Hematopoietic multipotent progenitor cell treated with erythropoietin and hydrocortisone succinate and interleukin-3 and kit ligand, for 4 days (in vitro differentiated cells): ENCODE measurements at places on chromosomes 3 and 15.

- no peak for DNase-seq
These were observed 205.8 kb downstream of the SLCO3A1 start for GRCh38 chr15:92059036-92059970.

- no peak for DNase-seq
These were observed 2.2 kb upstream of the ANKDD1A start for GRCh38 chr15:64909546-64909945.

DNA sequence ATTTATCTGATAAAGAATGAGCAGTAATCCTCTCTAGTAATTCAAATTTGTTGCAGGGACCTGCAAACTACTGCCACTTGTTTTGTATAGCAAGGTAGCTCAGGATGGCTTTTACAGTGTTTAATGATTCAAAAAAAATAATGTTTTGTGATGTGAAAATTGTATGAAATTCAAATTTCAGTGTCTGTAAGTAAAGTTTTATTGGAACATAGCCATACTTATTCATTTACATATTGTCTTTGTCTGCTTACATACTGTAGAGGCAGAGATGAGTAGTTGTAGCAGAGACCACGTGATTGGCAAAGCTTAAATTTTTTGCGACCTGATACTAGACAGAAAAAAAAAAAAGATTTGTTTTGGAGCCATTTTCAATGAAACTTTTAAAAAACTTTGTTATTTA lies 6.5 kb upstream of the UTS2B start:
- no peak for DNase-seq

DNA sequence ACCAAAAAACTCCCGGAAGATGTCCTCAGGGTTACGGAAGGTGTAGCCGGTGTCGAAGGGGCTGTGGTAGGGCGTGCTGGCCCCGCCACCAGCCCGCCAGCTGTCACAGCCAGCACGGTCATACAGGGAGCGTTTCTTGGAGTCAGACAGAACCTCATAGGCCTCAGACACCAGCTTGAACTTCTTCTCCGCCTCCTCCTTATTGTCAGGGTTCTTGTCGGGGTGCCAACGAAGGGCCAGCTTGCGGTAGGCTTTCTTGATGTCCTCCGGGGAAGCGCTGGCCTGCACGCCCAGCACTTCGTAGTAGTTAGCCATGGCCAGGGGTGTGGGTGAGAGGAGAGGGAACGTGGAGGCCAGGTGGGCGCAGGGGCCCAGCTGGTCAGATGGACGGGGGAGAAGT lies 3.8 kb downstream of the DNAJB8 start:
- no peak for DNase-seq

DNA sequence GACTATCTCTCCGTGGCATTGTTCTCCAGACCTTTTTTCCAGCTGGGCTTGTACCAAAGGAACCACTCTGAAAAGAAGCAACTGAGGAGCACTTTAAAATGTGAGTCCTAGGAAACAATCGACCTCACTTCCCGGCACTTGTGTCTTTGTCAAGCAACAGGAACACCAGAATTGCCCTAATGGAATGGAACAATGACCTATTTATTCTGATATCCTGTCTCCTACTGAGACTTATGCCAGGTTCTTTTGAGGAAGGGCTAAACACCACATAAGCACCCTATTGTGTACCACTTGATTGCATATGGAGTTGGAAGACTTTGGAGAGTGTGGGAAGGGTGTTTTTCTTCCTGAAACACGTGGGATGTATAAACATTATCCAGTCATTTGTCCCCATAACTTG lies 56.8 kb upstream of the TGFBR2 start:
- DNase-seq, result no peak

GRCh38 chr15:87312221-87312620 lies 944.3 kb downstream of the NTRK3 start:
- no peak for DNase-seq

DNA sequence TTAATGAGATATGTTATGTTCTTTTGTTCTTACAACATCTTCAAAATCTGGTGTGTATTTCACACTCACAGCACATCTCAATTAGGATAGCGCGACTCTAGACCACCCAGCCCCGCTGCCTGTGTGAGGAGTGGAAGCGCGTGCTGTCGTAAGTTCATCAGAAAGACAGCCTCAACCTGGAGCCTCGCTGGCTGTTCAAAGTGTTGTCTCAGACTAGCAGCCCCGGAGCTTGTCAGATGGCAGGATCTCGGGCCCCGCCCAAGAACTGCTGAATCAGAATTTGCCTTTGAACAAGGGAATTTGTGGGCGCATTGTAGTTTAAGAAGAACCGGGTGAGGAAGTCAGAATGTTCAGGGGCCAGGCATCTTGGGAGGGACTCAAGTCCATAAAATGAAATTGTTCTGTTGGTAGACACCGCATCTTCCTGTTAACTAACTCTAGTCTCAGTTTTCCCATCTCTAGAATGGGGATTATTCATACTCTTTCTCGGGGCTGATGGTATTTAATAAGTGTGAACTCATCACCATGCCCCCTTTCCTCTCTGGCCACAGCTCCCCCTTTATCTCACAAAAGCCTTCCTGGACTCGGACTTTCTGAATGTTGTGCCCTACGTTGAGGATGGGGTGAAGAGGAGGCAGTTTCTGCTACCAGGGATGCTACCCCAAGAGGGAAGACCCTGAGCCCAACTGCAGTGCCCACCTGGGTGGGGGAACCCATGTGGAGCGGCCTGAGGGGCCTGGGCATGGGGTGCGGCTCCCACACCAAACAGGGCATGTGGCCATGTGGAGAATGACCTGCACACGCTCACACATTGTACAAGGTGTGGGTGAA lies 40.4 kb downstream of the BHLHE40 start:
- peak; percentile 93 for DNase-seq

DNA sequence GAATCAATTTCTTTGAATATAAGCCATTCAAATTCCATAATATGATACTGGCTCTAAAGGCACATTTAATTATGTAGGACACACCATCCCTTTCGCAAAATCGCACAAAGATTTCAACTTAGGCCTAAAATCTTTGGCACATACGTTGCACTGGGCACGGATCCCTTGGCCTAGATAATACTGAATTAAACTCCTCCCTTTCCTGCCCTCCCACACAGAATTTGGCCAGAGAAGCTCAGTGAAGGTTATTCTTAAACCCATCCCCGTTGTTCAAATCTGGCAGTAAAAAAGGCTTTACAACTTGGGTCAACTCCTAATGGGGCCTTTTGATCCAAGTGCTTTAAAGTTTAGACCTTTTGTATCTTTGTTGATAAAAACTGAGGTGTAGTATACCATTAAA lies 247.2 kb downstream of the PTPRG start:
- DNase-seq, result no peak

- no peak for DNase-seq
These were observed 37.9 kb downstream of the RETNLB start for GRCh38 chr3:108719178-108719806.

GRCh38 chr15:80816936-80817335 lies 37.8 kb downstream of the CEMIP start:
- DNase-seq, result no peak

DNA sequence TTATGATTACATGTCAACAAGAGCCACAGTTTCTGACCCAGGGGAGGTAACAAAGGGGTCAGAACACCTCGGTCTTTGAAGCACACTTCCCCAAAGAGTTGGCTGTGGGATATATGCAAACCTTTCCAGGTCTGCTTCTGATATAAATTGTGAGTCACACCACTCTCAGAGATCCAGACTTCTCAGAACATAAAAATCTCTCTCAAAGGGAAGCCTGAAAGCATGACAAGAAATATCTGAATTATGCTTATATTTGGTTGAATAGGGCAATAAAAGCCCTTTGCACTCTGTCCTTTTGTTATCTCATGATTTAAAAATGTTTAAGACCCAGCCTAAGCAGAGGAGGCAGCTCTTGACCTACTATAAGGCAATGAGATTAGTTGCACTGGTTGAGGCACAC lies 56.8 kb downstream of the MYH15 start:
- no peak for DNase-seq

GRCh38 chr15:41336549-41336948 lies 3.9 kb downstream of the NUSAP1 start:
- DNase-seq, result peak; percentile 46

DNA sequence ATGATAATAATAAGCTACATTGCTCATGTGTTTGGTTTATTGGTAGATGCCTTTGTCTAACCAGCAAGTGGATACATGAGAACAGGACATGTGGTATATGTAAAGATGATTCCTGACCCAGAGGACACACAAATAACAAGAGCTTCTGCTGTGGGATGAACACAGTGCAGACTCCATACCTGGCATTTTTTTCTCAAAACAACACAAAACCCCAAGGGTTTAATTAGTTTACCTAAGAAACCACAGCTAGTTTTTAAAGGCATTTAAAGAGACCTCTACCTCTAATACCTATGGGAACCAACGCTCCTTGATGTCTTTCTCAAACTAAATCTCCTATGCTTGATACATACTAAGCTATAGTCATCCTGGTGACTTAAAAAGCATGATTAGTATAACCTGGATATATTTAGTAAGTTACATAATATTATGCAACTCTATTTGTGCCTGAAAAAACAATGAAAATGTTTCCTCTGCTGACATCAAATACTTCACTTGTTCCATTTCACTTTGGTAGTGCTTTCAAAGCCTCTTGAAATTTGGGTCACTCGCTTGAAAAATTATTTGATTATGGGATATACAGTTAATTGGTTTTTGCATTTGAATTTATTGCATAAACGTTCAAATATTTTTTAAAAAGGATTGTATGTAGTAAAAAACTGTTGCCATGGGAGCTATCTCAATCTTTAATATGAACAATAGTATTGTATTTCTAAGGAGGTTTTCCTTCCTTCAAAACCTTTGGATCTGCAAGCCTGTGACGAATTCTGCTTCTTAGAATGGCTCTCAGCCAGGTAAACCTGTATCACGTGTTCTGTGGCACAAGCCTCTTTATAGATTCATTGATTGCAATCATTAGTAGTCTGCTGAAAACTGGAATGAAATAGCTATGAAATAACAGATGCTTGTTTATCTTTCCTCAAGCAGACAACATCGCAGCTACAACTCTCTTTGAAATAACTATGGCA lies 233.0 kb upstream of the KCNMB2 start:
- DNase-seq, result no peak

DNA sequence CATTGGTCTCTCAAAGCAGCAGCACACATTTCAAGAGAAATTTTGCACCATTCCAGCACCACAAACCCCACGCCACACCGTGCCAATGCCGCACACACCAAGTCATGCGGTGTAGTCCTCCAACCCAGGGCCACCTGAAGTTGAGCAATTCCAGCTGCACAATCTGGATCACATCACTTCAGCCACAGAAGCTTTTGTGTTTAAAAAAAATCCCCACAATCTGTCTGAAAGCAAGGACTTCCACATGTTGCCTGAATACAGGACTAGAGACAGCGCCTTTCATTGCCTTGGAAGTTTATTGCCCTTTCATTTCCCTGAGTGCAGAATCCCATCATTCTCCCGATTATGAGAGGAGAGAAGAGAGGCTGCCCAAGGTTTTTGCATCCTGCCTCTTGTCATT lies 175.6 kb upstream of the BCL6 start:
- no peak for DNase-seq

DNA sequence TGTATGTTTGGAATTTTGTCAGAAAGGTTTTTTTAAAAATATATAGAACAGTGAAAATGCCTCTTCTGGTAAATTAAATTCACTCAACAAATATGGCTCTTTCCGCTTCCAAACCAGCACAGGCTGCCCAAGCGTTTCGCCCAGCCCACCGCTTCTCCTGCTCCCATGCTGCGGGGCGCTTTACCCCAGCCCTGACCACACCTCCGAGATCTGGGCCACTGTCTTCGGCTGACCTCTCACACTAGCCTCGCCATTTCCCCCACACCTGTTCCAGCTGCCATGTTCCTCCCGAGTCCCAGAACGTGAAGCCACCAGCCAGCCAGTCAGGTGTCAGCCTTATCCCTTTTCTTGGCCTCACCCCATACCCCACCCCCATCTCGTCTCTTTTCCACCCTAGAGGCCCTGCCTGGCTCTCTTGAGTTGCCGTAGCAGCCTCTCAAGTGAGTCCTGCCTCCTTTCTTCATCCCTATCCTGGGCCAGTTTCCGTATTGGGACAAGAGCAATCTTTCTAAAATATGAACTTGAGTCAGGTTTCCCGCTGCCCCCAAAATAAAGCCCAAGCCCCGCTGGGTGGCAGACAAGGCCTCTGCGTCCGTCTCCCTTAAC lies 46.5 kb downstream of the SLC12A8 start:
- DNase-seq, result no peak

DNA sequence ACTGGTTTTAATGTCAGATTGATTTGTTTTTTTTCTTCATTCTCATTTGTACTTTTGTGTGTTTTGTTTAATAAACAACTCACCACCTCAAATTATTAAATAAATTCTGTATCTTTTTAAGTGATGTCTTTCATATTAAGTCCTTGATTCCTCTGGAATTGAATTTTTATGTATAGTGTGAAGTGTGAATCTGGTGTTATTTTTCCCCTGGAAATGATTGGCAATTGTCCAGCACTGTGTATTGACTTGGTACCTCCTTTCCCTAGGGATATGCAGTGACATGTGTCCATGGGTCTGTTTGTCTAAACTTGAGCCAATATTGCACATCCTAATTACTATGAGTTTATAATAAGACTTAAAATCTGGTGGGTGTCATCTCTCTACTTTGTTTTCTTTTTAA lies 2.1 kb downstream of the RNU5B-1 start:
- no peak for DNase-seq

GRCh38 chr3:90055666-90056065 lies 948.2 kb downstream of the EPHA3 start:
- no peak for DNase-seq

DNA sequence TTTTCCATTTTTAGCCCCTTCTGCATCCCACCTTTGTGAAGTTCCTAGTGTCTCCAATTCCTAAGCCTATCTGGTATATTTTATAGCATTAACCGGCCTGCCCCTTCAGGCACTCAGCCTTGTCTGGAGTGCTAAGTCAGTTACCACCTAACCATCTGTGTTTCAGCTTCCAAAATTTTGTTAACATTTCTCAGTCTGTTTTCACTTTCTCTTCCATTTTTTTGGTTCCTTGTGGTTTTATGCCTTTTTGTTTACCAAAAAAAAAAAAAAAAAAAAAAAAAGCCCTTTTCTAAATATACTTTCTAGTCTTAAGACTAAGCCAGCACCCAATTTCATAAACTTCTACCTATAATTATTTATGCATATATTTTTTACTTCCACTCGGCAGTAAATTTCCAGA lies 92.4 kb downstream of the CSNK1G1 start:
- DNase-seq, result no peak

GRCh38 chr3:14299767-14300166 lies 102.6 kb upstream of the SLC6A6 start:
- no peak for DNase-seq

GRCh38 chr3:14701676-14702075 lies 26.7 kb downstream of the C3orf20 start:
- no peak for DNase-seq

DNA sequence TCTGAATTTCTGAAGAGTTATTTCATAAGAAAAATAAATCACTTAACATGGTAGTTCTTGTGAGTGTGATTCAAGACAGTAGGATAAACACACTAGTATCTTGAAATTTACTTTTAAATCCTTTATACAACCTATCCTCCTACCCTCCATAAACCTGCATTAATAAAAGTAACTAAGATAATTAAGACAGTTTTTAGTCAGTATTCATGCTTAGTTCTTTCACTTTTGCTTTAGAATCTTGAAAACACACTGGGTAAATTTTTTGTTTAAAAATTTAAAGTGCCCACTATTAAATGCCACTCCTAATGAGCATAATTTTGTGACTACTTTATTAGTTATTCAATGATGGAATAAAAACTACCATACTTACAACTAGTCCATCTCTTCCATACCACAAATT lies 28.8 kb downstream of the GOLIM4 start:
- no peak for DNase-seq
